Vagina (tissue), 2 donors: ENCODE measurements at places on chromosomes 3 and 15. TPM values are rescaled to one million over a fixed set of nuclear protein-coding genes. Genes with fewer than 3 reads are reported as not detected.

DNA sequence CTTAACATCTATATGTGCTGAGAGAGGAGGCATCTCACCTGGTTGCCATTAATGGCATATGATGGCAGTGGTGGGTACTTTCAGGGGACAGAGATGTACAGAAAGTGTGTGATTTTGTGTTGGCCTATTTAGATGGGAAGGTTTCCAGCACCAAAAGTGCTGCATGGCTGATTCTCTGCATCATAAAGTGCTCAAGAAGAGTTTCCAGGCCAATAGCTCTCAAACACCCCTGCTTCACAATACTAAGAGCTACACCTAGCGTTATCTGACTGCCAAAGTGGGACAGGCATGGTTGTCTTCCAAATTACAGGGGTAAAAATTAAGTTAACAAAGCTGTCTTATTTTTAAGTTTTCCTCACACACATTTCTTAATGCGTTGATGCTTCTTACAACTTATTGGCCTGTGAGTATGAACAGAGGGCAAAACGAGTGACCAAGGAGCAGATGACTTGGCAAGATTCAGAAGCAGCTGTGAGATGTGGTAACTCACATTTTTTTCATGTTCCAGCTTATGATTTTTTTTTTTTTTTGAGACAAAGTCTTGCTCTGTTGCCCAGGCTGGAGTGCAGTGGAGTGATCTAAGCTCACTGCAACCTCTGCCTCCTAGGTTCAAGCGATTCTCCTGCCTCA lies 41.4 kb upstream of the VEPH1 start:
- no peaks in the 10 kb centered on the region for H3K36me3 ChIP-seq
- H3K27me3 ChIP-seq, result no peaks in the 10 kb centered on the region
- no peak overlapping the region for H3K4me3 ChIP-seq
- peaks cover 22% of the 10 kb centered on the region for H3K4me1 ChIP-seq

DNA sequence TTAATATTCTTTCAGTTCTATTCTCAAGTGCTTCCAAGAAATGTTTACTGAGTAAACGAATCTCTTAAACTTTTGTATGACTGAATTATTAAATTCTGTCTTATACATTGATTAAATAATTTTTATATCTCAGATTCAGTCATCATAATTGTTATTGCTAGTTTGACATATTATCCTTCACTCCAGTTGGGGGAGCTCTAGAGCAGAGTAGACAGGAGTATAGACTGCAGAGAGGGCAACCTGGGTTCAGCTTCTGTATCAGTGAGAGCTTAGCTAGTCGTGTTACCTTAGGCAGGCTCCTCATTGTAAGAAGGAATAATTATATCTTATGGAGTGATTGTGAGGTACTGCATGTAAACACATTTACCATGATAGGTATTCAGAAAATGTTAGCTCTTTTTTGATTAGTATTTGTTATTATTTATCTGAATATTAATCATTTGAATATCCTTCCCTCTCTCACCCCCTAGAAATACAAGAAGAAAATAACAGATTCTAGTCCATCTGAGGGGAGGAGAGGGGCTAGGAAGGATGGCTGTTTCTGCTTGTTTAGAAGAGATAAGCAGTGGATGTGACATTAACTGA lies 31.0 kb upstream of the ZCWPW2 start:
- H3K4me3 ChIP-seq, result no peak overlapping the region
- no peaks in the 10 kb centered on the region for H3K36me3 ChIP-seq
- no peaks in the 10 kb centered on the region for H3K4me1 ChIP-seq
- no peaks in the 10 kb centered on the region for H3K27me3 ChIP-seq
- DNase-seq, result no peak
- H3K27ac ChIP-seq, result no peak overlapping the region

DNA sequence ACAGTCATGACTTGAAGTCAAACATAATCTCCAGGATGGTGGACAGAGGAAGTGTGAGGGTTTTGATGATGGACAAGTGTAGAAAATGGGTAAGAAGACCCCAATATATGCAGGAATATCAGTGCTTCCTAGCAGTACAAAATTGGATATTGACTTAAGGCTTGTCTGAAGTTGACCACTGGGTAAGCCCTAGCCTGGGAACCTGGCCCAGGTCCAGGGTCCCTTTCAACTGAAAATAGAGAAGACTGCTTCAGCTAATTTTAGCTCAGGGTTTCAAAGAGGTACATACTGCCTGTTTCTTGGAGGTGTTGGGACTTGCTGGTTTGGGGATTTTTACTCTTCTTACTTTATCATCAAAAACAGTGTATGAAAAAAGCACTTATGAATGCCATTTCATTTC lies 4.7 kb downstream of the NR1D2 start:
- no peak overlapping the region for H3K4me3 ChIP-seq
- H3K4me1 ChIP-seq, result peaks cover 86% of the 10 kb centered on the region
- H3K27ac ChIP-seq, result peak overlapping the region; percentile 46

GRCh38 chr3:10703875-10704274 lies 112.2 kb upstream of the SLC6A11 start:
- peaks cover 10% of the 10 kb centered on the region for H3K4me1 ChIP-seq
- no peaks in the 10 kb centered on the region for H3K36me3 ChIP-seq
- no peak for DNase-seq
- no peak overlapping the region for H3K4me3 ChIP-seq
- H3K27ac ChIP-seq, result no peak overlapping the region

The CX3CR1 gene
- total RNA-seq, result not detected

DNA sequence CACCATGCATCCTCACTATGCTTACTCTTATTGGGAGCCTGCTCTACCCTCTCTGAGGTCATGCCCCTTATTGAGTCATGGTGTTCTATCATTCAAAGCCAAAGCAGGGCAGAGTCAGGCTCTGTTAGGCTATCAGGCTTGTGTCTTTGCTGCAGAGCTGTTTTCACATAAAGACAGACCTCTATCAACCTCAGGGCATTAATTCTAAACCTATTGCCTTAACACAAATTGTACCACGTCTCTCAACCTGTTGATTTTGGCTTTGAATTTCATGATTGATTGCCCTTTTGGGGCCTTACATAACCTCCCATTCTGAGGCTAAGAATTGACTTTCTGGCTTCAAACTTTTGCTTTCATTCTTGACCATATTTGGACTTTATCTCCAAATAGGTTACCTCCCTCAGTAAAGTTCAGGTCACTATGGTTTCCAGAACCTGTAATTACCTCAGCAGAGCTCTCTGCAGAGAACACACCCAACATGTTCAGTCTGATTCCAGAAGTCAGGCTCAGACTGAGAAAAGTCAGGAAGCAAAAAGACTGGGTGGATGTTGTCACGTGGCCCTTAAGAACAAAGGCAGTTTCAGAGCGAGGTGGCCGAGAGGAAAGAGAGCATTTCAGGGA lies 221.4 kb upstream of the NANOGP8 start:
- H3K27me3 ChIP-seq, result no peaks in the 10 kb centered on the region
- H3K36me3 ChIP-seq, result no peaks in the 10 kb centered on the region
- peaks cover 43% of the 10 kb centered on the region for H3K4me1 ChIP-seq
- DNase-seq, result no peak

DNA sequence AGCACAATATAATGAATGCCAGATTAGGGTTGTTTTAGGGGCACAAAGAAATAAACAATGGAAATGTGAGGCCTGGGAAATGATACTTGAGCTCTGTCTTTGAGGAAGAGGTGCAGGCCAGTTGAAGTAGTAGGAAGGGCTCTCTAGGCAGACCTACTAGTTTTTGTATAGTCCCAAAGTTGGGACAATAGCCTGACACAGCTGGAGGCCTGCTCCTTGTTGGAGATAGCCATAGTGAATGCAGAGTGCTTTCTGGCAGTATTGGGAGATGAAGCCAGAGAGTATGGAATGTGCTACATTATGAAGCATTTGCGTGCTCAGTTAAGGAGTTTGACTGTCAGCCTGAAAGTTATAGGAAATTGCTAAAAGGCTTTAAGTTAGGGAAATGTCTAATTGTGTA lies 251.2 kb upstream of the ZPLD1 start:
- no peak for DNase-seq
- H3K27me3 ChIP-seq, result no peaks in the 10 kb centered on the region
- no peak overlapping the region for H3K27ac ChIP-seq
- peaks cover 36% of the 10 kb centered on the region for H3K4me1 ChIP-seq
- H3K36me3 ChIP-seq, result no peaks in the 10 kb centered on the region

DNA sequence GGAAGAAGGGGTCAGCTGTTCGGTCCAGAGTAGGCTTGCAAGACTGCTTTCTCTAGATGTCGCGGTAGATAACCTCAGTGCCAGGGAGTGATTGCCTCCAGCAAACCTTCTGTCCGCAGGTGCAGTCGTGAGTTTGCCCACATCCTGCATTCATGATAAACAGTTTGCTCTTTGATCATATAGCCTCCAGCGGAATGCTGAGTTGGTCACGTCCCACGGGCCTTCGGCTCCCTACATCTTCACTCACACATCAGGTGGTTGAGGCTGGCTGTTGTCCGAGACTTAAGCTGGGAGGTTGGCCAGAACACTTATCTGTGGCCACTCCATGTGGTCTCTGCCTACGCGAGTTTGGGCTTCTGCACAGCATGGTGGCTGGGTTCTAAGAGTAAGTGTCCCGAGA lies 62.1 kb upstream of the NR2C2 start:
- H3K4me3 ChIP-seq, result no peak overlapping the region
- DNase-seq, result no peak
- H3K27ac ChIP-seq, result no peak overlapping the region
- H3K4me1 ChIP-seq, result no peaks in the 10 kb centered on the region
- H3K36me3 ChIP-seq, result no peaks in the 10 kb centered on the region

- no peak overlapping the region for H3K4me3 ChIP-seq
- no peak for DNase-seq
- H3K4me1 ChIP-seq, result peaks cover 28% of the 10 kb centered on the region
- H3K27me3 ChIP-seq, result no peaks in the 10 kb centered on the region
Measured at GRCh38 chr15:65081758-65082157, 5.2 kb downstream of the KBTBD13 start.

DNA sequence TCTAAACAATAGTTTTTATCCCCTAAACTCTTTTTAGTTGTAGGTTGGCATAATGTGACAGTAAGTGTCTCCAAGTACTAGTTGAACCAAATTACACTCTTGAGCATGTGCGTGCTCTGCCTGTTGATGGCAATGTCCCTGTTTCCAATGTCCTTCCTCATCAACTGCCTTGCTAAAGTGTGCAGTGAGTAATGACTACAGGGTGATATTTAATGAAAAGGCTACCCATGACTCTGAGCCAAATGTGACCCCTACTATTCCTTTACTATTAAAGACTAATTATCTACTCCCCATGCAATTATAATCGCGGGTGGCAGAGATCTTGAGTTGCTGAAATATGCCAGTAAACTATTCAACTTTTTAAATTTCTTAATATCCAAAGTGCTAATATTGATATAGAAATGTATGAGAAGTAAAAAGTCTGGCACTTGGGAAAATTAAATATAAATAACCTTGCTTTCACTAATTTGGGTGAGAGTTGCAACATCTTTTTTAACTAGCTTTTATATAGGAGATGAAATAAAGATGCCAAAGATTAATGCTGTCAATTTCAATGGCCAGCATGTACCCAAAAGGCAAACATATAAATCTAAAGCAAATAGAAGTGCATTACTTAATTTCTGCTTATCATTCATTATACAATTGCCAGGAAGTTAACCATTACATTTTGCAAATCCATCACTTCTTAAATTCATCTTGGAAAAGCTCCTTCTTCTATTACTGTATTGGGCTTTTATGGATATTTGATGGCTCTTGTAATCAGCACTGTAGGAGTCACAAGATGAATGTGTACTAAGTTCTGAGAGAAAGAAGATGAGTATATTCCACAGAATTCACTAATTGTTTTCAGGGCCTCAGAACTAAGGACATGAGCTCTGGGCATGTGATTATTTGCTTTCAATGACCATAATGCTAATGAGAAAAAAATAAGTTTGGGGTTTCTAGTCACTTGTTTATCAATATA lies 518.2 kb upstream of the NAALADL2 start:
- no peak overlapping the region for H3K4me3 ChIP-seq
- no peaks in the 10 kb centered on the region for H3K4me1 ChIP-seq

The ZNF80 gene
- 0.74 TPM for total RNA-seq

- no peak overlapping the region for H3K4me3 ChIP-seq
- no peaks in the 10 kb centered on the region for H3K27me3 ChIP-seq
- H3K4me1 ChIP-seq, result no peaks in the 10 kb centered on the region
- no peaks in the 10 kb centered on the region for H3K36me3 ChIP-seq
Measured at GRCh38 chr3:9266716-9267115, 17.3 kb upstream of the SRGAP3 start.

GRCh38 chr3:56781762-56782161 lies 20.0 kb downstream of the ARHGEF3 start:
- peaks cover 42% of the 10 kb centered on the region for H3K4me1 ChIP-seq
- no peak for DNase-seq
- no peaks in the 10 kb centered on the region for H3K36me3 ChIP-seq
- no peak overlapping the region for H3K4me3 ChIP-seq

The FBN1 gene
- total RNA-seq, result 102 TPM

- H3K27ac ChIP-seq, result no peak overlapping the region
- H3K4me3 ChIP-seq, result no peak overlapping the region
- H3K27me3 ChIP-seq, result no peaks in the 10 kb centered on the region
- no peak for DNase-seq
Measured at GRCh38 chr15:87874896-87875711, 381.4 kb downstream of the NTRK3 start.

- no peaks in the 10 kb centered on the region for H3K36me3 ChIP-seq
- H3K27ac ChIP-seq, result no peak overlapping the region
- DNase-seq, result no peak
- H3K4me1 ChIP-seq, result no peaks in the 10 kb centered on the region
- no peak overlapping the region for H3K4me3 ChIP-seq
Measured at GRCh38 chr3:50807266-50807665, 132.5 kb downstream of the DOCK3 start.

The PLA2G4D gene
- 26.5 TPM for total RNA-seq

- H3K4me1 ChIP-seq, result peaks cover 80% of the 10 kb centered on the region
- DNase-seq, result no peak
- no peaks in the 10 kb centered on the region for H3K27me3 ChIP-seq
- H3K4me3 ChIP-seq, result no peak overlapping the region
- H3K27ac ChIP-seq, result peak overlapping the region; percentile 75
Measured at GRCh38 chr3:172516318-172517214, 6.7 kb downstream of the TNFSF10 start.

- no peak for DNase-seq
- no peaks in the 10 kb centered on the region for H3K36me3 ChIP-seq
- H3K27me3 ChIP-seq, result no peaks in the 10 kb centered on the region
- H3K4me3 ChIP-seq, result no peak overlapping the region
- peaks cover 8% of the 10 kb centered on the region for H3K4me1 ChIP-seq
Measured at GRCh38 chr3:184791171-184791570, 20.8 kb upstream of the VPS8 start.

- H3K36me3 ChIP-seq, result no peaks in the 10 kb centered on the region
- H3K4me3 ChIP-seq, result no peak overlapping the region
- H3K27me3 ChIP-seq, result no peaks in the 10 kb centered on the region
- no peak for DNase-seq
- peaks cover 31% of the 10 kb centered on the region for H3K4me1 ChIP-seq
- H3K27ac ChIP-seq, result no peak overlapping the region
Measured at GRCh38 chr15:44716983-44717602, 5.8 kb downstream of the B2M start.

GRCh38 chr3:194906970-194907629 lies 221.4 kb downstream of the FAM43A start:
- DNase-seq, result no peak
- H3K27ac ChIP-seq, result no peak overlapping the region
- H3K36me3 ChIP-seq, result no peaks in the 10 kb centered on the region
- H3K4me3 ChIP-seq, result no peak overlapping the region
- no peaks in the 10 kb centered on the region for H3K27me3 ChIP-seq
- H3K4me1 ChIP-seq, result no peaks in the 10 kb centered on the region

The TLR9 gene
- not detected for total RNA-seq

GRCh38 chr3:112813723-112814171 lies 32.9 kb downstream of the CD200R1L start:
- no peaks in the 10 kb centered on the region for H3K36me3 ChIP-seq
- no peaks in the 10 kb centered on the region for H3K27me3 ChIP-seq
- H3K4me1 ChIP-seq, result peaks cover 48% of the 10 kb centered on the region
- no peak for DNase-seq
- H3K27ac ChIP-seq, result peak overlapping the region; percentile 70
- no peak overlapping the region for H3K4me3 ChIP-seq
